Neural progenitor cell (in vitro differentiated cells): ENCODE measurements at places on chromosomes 11 and 22.
A peak's percentile ranks its signal among the peaks of the same experiment; 100 is the strongest.

DNA sequence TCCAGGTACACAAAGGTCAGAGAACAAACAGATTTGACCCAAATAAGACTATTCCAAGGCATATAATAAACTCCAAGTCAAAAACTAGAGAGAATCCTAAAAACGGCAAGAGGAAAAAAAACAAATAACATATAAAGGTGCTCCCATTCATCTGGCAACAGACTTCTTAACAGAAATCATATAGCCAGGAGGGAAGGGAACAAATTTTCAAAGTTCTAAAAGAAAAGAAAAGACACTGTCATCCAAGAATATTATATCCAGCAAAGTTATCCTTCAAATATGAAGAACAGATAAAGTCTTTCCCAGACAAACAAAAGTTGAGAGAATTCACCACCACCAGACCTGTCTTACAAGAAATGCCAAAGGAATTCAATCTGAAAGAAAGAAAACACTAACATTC is 11.1 kb downstream of the EFCAB6 start:
- no peak for DNase-seq

- no peak for DNase-seq
These were observed 13.8 kb downstream of the DGCR6L start for GRCh38 chr22:20305894-20306645.

DNA sequence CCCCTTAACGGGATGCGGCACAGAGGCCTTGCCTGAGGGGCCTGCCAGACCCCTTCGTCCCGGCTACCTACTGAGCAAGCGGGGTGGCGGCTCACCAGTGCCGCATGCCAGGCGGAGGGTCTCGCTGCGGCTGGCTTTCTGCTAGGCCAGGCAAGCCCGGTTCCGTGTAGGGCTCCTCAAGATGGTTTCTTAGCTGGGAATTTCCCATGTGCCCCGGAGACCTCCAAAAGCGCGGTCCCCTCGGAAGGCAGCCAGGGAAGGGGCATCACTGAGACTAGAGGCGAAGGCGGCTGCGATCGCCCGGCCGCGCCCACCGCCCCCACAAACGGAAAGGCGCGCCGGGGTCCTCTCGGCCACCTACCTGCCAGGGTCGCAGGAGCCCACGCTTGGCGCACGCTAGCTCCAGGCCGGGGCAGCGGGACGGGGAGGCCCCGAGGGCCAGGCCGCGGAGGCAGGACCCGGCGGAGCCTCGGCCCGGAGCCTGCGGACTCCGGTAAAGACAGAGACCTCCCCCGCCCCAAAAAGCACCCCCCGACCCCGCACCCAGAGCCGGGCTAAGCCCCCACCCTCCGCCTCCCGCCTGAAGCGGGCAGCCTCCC is 23.8 kb downstream of the MICAL3 start:
- peak; percentile 63 for DNase-seq

GRCh38 chr11:117591316-117592039 is 205.5 kb downstream of the DSCAML1 start:
- no peak for DNase-seq

- peak; percentile 27 for DNase-seq
These were observed 33.8 kb upstream of the LRRC32 start for GRCh38 chr11:76704171-76704948.

DNA sequence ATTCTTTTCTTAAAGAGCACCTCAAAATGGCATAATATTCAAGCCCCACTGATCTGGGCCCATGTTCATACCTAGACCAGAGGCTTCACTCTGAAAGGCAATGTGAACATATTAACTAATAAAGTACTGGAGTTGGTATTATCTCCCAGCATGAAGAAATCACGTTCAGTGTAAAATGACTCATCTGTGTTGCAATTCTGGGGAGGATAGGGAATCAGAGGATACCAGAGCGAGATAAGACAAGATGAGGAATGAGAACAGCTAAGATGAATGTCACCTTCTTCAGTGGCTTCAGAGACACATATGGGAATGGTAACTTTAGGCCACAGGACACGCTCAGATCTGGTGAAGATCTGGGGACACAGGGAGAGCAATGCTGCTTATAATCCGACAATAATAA is 121.1 kb downstream of the NTM start:
- no peak for DNase-seq

- DNase-seq = no peak
These were observed 8.6 kb upstream of the RBFOX2 start for GRCh38 chr22:36037102-36037758.

GRCh38 chr11:134780486-134781147 is 368.6 kb upstream of the B3GAT1 start:
- DNase-seq = no peak

- DNase-seq = no peak
These were observed 1095.5 kb upstream of the CCDC90B start for GRCh38 chr11:84381666-84382065.

- DNase-seq = no peak
These were observed 3.0 kb downstream of the DKK3 start for GRCh38 chr11:12005476-12005875.

- DNase-seq = no peak
These were observed 2.9 kb downstream of the RPS3 start for GRCh38 chr11:75402002-75402773.

- DNase-seq = no peak
These were observed 4.2 kb downstream of the ALDH3B1 start for GRCh38 chr11:68014157-68014946.

GRCh38 chr11:7525424-7525823 is 11.6 kb downstream of the PPFIBP2 start:
- no peak for DNase-seq

DNA sequence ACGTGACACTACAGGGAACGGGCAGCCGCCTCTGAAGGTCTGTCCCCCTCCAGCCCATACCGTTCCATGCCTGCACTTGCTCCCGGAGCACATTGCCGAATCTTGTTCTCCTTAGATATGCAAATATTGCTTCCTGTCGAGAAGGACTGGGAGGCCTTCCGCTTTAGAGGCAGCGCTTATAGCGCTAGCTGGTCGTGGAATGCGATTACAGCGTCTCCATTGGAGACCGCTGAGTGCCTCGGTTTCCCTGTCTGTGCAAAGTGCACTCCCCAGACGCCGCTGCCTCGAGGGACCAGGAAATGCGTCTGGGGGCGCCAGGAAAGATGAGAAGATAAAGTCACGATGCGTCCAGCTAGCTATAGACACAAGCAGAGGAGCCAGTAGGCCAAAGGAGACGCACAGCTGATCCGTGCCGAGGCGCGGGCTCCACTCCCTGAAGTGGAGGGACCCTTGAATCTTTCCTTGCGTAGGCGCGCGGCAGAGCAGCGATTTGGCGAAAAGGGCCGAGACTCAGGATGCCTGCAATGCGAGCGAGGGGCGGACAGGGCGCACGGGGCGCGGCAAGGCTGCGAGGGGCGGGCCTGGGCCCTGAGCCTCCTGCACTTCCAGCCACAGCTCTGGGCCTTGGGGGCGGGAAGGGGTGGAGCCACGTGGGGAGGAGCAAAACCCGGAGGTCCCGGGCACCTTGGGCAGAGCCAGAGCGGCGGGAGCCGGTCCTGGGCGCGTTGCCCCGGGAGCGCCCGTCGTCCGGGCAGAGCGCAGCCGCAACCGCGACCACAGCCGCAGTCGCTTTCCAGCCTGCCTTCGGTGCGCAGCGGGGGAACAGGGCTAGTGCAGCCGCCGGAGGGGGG is at the start of gene RASSF10:
TSS of gene RASSF10 (plus strand) at position 692 of the 851 bp plus-strand sequence. CDS start 261 bp downstream, outside the sequence.
- DNase-seq = peak; percentile 94

- DNase-seq = no peak
These were observed 129.4 kb upstream of the SLC5A12 start for GRCh38 chr11:26851291-26851690.

DNA sequence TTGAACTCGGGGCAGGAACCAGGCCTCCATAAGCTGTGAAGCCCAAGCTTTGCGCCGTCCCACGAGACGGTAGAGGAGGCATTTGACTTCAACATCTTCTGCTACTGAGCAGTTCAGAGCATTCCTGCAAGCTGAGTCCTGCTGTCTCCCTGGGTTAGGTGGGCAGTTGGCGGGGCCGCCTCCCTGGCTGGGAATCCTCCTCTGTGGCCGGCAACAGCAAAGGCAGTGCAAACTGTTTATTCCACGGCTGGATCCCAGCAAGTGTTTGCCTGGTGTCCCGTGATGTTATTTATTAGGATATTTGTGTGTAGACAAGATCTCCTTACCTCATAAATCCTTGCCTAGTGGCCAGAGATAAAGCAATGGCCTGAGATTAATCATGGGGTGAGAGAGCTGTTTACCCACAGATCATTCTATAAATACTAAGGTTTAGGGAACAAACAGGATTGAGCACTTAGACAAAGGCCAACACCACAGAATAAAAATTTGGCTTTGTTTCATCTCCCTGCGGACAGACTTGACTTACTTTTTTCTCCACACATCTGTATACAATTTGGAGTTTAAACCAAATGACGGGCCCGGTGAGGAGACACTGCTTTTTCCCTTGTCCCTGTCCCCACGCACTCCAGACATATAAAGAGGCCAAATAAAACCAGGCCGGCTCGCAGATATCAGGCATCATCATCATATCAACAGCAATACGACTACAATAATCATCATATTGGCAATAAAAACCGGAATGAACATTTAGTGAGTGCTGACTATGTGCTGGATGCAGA is 63.4 kb downstream of the NAT10 start:
- no peak for DNase-seq

- DNase-seq = no peak
These were observed 293.5 kb downstream of the TBC1D22A start for GRCh38 chr22:47055921-47056320.

DNA sequence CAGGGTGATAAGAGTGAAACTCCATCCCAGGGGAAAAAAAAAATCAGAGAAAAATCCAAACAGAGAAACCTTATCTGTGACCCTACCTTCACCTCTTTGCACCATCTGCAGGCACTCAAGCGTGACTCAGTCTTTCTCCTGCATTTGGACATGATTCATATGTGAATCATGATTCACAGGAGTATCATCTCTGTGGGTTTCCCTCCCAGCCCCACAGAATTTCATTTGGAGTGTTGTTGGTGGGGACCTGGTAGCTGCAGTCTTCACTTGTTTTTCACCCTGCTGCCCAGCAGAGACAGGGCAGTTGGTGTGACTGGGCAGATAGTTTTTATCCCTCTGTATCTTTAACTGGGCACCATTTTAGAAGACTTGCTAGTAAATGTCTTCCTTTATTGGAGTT is 75.7 kb downstream of the DEPDC5 start:
- DNase-seq = no peak

DNA sequence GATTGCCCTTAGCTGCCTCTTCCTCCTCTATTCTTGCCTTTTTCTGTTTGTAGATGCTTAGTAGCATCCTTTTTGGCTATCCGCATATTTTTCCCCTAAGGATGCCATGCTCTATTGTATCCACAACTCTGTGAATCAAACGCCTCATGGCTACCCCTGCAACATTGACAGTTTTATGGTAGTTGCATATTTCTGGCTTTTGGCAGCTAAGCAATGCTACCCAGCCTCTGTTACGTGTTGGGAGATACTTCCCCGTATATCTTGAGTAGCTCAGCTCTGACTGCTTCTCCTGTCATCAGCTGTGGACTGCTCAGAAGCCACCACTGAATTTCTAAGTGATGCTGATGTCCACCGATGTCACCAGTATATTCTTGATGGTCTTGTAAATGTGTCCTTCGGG is 15.1 kb upstream of the SLC3A2 start:
- DNase-seq = no peak
